ENCODE measurements at places on chromosomes 1 and 21.

DNA sequence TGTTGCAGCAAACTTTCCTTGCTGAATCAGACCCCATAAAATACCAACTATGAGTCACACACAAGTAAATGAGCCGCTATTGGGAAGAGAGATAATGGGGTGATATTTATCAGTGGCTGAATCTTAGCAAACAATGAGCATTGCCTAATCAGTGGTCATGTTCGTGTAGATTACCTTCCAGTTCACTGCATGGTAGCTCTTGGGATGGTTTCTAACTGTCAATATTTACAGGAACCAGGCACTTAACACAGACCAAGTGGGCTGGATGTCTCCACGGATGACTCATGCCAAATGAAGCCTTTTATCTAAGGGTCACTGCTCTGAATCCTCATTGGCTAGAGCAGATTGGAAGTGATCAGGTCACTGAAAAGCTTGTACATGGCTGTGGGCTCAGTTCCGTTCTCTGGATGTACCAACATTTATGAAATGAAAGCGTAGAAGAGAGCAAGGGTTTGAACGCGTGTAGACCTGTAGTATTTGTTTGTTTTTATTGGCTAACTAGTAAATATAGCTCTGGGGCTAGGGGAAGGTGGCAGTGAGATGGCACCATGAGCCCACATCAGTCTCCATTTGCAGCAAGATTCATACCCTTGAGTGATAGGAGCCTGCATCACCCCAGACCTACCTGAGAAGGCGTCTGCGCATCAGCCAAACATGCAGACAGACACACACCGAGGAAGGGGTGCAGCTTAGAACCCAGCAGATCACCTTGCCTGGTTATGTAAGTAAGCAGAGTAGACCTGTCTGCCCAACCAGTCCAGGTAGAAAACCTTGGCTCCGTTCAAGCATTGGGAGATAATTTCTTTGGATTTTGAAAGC, 153.3 kb downstream of the TOMM20 start:
- no peak for DNase-seq

GRCh38 chr1:4407851-4408250, 246.6 kb upstream of the AJAP1 start:
- no peak for DNase-seq

DNA sequence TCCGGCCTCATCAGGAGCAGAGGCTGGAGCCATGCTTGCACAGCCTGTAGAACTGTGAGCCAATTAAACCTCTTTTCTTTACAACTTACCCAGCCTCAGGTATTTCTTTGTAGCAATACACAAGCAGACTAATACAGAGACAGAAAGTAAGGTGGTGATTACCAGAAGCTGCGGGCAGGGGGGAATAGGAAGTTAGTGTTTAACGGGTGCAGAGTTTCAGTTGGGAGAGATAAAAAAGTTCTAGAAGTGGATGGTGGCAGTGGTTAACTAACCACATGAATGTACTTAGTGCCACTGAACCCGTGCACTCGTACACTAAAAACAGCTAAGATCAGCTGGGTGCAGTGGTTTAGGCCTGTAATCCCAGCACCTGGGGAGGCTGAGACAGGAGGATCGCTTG, 80.4 kb upstream of the TARDBP start:
- no peak for DNase-seq

DNA sequence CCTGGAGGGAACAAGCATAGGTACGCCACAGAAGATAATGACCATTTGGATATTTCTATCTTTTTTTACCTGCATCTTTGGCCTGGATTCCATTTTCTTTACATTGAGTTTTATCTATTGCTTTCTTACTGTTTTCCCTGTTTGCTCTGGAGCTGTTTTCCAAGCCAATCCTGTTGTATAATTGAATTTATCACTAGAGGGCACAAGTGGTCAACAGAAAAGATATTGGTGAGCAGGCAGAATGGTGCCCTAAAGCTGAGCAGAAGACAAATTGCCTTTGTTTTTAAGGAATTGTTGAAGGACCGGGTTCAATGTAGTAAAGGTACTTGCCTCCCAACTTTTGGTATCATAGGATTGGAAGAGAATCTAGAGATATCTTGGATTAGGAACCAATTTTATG, 152.8 kb downstream of the PPP1R12B start:
- DNase-seq = no peak

GRCh38 chr1:61109158-61109557, 26.8 kb downstream of the NFIA start:
- no peak for DNase-seq

DNA sequence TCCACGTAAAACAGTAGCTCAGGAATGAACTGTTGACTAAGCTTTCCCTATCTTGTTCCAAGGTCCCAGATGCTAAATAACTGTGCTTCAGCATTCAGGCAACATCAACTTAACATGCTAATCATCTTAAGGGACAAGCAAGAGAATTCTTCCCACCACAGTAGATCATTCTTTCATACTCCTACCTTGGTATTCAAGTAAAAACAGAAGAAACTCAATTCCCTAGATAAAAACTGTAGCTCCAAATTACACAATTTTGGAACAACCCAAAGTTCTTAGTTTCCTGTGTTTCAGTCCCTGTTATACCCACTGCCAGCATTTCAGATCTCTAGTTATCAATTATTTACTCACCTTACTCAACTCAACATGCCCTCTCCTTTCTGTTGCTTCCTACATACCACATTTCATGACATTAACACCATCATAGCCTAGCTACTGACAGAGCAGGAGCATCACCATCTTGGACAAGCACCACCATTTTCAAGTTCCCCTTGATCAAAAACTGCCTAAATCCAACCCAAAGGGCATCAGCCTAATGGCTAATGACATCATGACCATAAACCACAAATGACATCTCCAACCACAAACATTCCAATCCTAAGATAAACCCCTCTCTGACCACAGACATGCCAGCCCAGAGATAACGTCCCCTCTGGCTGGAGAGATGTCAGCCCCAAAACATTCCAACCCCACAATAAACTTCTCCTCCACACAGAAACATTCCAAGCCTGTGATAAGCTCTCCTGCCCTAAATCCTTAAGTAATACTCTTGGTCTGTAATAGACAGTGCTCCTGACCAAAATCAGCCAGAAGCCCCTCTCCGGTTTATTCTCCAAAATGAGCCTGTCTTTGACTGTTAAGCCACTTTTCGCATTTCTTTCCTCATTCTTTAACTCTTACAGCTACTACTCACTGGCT, 191.2 kb downstream of the RERE start:
- DNase-seq = no peak

- DNase-seq = no peak
These were observed 134.0 kb downstream of the CLEC20A start for GRCh38 chr1:178362747-178363146.

GRCh38 chr1:62613325-62613727, 16.0 kb downstream of the ANGPTL3 start:
- no peak for DNase-seq

DNA sequence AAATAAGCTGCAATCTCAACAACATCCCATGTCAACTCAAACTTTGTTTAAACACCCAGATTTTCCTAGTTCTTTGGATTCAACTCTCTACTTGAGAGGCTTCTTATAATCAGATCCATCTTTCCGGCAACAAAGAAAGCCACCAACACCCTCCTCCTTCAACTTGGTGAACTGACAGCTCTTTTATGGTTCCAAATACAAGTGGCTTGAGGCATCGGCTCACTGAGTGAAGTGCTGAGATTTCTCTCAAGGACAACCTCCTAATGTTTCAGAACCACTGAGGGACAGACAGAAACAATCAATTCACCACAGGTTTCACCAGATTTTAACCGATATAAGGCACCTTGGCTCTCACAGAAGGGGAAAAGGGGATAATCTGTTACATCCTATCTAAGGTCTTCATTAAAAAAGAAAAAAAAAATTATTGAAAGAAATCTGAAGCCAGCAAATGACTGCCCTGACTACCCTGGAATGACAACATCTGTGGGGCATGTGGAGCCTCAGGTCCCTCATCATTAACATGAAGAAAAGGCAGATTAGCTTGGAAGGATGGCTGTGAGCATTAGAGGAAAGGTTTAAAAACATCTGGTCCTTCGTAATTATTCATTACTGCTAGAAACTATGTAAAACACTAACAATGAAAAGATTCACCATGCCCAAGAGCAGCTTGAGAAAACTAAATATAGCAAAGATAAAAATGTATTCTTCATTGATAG, 50.9 kb downstream of the PTPN14 start:
- DNase-seq = no peak

DNA sequence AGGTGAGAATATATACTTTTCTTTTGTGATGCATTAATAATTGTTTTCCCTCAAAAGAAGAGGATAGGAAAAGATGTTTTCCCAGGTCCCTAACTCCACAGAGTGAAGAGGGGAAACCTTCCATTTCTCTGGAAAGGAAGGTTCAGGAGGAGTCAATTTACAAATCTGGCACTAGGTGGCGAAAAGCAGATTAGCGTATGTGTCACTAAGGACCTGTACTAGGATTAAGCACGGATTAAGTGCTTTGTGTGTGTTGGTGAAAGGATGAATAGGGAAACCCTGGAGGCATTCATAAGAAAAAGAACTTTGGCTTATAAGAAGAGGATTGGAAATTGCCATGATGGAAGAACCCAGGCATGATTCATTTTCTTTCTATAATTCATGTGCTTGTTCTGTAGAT, 410.1 kb upstream of the PLXNA2 start:
- no peak for DNase-seq

DNA sequence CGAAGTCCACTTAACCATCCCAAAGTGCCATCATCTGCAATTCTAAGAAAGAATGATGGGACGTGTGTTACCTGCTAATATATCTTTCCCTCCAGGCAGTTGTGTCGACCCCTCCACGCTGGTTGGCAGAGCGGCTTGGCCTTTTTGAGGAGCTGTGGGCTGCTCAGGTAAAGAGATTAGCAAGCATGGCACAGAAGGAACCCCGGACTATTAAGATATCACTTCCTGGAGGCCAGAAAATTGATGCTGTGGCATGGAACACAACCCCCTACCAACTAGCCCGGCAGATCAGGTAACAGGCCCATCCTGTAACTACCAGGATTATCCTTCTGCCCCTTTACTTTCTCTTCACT, 520 bp downstream of the TARS2 start:
- no peak for DNase-seq

GRCh38 chr21:35697321-35697808, 363.0 kb downstream of the SETD4 start:
- DNase-seq = no peak

DNA sequence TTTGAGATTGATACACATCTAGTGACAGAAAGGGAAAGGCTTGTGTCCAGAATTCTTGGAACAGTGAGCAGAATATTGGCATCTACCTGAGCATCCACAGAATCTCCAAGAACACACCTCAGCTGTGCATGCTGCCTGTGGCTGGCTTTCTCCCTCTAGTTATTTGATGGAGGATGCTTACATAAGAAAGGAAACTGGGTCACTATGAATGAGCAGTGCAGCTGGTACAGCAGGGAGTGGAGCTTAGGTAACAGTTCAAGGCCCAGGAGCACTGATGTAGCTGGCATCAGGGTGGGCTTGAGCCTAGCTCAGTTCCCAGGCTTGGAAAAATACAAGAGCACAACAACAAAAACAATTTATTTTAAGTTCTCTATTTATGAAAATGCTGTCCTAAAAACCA, 26.3 kb downstream of the RGS8 start:
- DNase-seq = no peak

DNA sequence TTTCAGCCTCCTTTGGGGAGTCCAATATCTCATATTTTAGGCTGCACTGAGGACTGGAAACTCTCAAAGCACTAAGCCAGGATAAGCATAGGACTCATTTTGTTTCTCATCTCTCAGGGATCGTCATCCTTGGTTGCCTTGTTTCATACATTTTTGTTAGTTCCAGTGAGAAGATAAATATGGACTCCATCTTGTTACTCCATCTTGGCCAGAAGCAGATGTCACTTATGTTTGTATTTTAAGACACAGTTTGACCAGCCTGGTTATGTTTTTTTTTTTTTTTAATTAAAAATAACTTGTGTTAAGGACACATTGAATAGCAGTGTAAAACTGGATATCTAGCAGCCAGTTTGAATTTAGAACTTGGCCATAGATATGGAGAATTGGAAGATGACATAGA, 34.7 kb downstream of the DISP3 start:
- no peak for DNase-seq

- DNase-seq = no peak
These were observed 188.8 kb downstream of the RERE start for GRCh38 chr1:8628606-8629005.

- no peak for DNase-seq
These were observed 73.4 kb downstream of the GALNT2 start for GRCh38 chr1:230140221-230141020.

- no peak for DNase-seq
These were observed 972.2 kb downstream of the TTLL7 start for GRCh38 chr1:83026745-83027144.

DNA sequence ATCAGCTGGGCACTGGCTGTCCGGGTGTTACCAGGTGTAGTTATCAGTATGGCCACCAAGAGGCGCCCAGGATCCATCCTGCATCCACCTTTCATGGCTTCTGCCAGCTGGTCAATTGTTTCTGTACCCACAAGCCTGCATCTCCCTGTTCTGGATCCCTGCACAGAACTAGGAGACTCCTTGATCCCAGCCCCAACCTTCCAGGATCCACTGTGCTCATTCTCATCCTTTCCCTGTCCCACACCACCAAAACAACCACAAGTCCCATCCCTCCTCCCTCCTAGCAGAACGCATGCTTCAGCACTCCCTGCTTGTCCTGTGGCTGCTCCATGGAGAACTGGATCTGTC, 27.2 kb upstream of the FOXE3 start:
- peak; percentile 31 for DNase-seq

DNA sequence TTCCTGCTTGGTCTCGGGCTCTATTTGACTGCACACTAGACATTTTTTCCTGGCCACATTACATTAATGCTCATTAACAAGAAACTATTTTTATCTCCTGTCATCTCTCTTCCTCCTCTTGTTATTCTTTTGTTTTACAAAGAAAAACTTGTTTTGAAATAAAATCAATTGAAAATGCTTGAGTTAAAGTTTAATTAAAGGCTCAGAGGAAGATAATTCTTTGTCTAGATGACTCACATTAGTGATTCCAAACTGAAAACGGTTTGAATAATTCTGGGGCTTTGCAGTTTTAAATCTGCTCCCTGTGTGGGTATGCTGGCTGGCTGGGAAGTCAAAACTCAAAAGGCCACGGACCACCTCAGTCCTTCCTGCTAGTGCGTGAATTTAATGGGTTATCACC, 29.6 kb downstream of the RGS5 start:
- DNase-seq = no peak

GRCh38 chr1:11483581-11484320, 4.8 kb downstream of the DISP3 start:
- no peak for DNase-seq

- no peak for DNase-seq
These were observed 670 bp downstream of the RAB3B start for GRCh38 chr1:51989582-51990477.

GRCh38 chr1:100895540-100896480, at the start of gene SLC30A7:
SLC30A7 (plus strand) TSS chr1:100896090; CDS start chr1:100896263, 173 bp downstream.
- DNase-seq = peak; percentile 97

DNA sequence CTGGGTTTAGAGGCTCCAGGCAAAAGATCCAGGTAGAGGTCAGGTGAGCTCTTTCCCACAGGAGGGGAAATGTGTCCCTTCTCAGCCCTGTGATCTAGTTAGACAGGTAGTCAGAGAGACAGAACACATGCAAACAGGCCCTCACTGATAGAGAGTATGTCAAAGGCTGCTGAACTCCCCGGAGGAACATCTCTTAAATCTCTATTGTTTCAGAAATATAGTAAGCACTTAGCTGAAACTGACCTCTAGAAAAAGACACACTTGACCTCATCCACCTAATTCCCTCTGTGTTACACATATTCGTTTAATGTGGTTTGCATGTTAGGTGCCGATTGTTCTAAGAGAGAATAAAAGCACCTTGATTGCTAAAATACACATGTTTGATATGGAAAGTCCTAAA, 23.3 kb downstream of the SUSD4 start:
- no peak for DNase-seq

- no peak for DNase-seq
These were observed 3.5 kb downstream of the NIPAL3 start for GRCh38 chr1:24418898-24419628.

Measured in stimulated activated CD4-positive, alpha-beta T cell treated with anti-CD3 and anti-CD28 coated beads, Interleukin-1b, Interleukin-23, amount 100 ng/mL, for 4 hours (primary cell).